Activated T-cell treated with anti-CD3 and anti-CD28 coated beads, Interleukin-2, amount 50 U/mL, for 1 hour (primary cell): ENCODE measurements at places on chromosomes 13 and 19.

DNA sequence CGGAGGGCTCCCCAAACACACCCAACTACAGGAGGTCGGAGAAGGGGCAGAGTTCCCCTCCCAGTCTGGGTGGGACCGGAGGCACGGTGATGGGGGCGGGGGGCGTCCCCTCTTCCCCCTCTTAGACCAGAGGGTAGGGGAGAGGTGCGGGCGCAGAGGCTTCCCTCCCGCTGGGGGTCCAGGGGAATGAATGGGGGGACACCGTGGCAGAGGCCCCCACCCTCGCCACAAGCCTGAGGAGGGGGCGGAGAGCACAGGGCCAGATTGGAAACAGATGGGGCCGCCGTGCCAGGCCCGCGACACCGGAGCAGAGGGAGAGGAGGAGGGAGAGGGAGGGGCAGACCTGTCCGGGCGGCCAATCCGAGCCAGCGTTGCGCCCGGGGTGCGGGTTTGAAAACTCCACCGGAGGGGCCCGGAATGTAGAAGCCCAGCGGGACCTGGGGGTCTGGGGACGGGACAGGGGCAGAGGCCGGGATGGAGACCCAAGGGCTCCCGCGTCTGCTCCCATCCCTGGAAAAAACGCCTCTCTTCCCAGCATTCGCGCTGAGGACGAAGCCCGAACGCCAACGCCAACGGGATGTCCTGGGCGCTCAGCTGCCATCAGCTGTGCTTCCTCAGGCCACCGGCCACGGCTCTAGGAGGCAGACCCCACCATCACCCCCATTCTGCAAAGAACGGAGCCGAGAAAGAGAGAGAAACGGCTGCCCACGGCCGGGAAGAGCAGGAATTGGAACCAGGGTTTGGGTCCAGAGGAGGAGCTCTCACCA is 46.8 kb downstream of the PTPRS start:
- no peak for DNase-seq

DNA sequence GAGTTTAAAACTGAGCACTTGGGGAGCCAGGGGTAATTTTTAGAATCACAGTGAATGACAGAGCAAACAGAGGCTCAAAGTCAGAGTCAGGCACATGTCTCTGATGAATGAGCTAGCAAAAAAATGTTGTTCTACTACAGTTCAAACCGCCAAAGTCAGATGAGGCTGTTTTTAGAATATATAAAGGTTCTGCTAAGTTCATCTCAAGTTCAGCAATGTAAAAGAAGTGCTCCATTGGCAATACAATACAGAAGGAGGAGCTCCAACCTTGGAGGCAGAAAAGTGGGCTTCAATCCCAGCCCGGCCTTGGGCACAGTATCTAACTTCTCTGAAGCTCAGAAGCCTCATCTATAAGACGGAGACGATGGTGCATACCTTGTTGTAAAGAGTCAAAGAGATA is 70.1 kb upstream of the IPO5 start:
- DNase-seq = no peak

DNA sequence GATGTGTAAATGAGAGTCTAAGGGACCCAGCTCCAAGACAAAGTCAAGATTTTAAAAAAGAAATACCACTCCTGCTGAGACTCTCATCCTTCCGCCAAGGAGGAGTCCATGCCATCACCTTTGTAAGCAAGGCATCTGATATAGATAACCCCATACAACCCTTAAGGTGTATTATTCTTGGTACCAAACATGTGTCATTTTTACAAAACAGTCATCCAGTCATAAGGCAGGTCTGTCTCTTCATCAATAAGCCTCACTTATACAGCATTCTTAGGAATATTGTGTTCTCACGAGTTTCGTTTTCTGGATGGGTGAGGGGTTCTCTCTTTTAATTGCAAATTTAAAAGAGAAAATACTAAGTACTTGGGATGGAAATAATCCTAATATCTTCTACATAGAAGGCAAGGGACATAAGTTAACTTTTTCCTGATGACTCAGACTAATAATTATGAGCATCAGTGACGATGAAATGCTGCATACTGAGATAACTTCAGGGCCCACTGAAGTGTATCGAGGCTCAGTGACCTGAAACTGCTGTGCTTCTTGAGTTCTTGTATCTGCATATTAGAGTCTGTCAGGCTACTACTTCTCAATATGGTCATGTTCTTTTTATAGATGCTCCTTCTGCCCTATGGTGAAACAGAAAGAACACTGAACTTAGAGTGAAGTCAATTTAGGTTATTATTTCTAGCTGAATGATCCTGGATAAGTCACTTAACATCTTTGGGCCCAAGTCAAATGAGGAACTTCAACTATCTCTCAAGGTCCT is 166.6 kb downstream of the KLF12 start:
- no peak for DNase-seq

GRCh38 chr19:4409123-4409933 is 6.9 kb downstream of the CHAF1A start:
- DNase-seq = no peak

GRCh38 chr19:6803036-6803404 is 30.5 kb downstream of the VAV1 start:
- DNase-seq = no peak

DNA sequence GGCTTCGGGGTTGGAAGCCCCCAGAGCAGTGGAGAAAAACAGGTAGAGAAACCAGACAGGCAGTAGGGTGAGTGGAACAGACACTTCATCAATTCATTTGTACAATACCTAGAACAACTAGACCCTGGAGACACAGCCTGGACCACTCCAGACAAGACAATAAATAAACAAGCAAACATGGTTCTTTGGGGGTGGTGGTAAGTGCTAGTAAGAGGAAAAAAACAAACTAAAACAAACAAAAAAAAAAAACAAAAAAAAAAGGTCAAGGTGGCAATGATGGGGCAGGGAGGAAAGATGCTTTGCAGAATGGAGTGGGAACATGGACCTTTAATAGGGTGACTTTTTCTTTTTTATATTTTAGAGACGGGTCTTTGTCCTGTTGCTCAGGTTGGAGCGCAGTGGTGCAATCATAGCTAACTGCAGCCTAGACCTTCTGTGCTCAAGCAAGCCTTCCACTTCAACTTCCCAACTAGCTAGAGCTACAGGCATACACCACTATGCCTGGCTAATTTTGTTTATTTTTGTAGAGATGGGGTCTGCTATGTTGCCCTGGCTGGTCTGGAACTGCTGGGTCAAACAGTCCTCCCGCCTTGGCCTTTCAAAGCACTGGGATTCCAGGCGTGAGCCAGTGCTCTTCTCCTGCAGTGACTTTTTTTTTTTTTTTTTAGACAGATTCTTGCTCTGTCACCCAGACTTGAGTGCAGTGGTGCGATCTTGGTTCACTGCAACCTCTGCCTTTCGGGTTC is 3.1 kb downstream of the JUNB start:
- DNase-seq = peak; percentile 47

DNA sequence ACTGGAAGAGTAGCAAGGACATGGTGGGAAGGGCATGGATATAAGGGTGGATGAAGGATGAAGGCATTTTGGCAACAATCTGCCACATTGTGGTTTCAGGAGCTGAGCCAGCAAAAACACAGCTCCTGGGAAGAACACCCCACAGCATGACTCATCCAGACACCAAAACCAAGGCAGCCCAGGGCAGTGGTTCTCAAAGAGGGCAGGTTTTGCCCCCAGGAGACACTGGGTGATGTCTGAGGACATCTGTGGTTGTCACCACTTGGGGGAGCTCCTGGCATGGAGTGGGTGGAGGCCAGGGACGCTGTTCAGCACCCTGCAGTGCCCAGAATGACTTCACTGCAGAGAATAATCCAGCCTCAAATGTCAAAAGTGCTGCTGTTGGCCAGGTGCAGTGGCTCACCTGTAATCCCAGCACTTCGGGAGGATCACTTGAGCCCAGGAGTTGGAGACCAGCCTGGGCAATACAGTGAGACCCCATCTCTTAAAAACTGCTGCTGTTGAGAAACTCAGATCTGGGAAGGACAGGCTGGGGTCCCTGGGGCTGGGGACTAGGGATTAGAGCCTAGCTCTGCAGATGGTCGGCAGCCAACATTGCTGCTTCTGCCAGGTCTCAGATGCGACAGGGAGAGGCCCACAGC is 16.1 kb downstream of the ZFR2 start:
- DNase-seq = peak; percentile 42

DNA sequence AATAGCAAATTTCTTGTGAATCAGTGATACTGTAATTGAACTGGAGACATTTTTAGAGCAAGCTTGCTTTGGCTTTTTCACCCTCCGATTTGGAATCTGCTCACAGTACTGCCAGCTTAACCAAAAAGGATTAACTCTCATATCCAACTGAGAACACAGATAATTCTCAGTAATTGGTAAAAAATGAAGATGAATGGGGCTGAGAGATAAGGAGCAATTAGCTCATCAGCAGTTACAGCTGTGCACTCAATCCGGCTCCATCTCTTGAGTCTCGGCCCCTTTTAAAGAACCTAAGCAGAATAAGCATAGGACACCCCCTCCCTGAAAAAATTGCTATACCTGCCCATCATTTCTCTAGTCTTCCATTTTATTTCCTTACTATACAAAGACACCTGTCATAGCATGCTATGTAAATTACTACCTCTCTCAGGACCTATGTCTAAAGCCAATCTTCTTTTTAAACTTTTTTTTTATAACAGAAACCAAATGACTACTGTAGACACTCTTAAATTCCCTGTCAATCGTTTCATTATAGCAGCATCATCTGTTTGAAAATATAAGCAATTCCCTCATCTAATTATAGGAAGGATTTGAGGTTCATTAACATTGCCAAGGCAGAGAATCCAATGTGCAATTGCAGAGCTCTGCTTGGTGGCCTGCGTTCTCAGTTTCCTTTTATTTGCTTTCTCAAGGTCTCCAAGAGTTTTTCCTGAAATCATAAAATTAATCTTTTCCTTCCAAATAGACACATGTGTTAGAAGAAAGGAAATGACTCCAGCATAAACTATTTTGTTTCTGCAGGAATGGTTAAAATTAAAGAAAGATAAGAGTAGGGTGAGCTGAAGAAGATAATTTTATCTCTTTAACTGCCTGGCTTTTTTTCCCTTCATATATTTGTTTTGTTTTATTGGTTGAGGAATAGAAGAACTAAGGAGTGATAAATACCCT is 242.1 kb downstream of the DACH1 start:
- DNase-seq = no peak

DNA sequence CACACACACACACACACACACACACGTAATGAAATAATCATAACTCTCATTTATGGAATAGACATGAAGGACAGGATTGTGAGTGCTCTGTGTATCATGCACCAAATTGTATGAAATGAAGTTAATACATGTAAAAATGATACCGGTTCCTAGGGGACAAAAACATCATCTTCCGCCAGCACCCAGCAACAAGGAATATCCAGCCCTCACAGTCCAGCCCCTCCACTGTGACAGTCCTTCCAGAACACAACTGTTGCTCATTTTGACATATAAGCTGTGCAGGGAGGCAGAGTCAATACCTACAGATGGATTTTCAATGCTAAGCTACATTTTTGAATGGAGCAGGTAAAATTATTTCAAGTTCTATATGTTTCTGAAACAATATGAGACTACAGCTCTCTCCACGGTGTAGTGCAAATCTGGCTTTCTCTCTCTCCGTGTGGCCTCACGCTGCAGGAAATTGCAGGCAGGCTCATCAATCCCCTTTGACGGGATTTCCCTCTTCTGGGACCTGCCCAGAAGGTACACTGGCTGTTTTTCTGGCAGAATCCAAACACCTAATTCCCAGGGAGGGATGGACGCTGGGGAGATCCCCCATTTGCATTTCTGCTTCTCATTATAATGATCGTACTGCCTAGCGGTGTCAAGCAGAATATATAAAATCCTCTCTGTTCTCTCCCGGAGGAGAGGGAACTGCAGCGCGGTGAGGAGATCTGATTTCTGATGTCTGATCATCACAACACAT is 494.0 kb downstream of the LIG4 start:
- DNase-seq = no peak

GRCh38 chr13:29801737-29802305 is 48.6 kb downstream of the UBL3 start:
- no peak for DNase-seq

DNA sequence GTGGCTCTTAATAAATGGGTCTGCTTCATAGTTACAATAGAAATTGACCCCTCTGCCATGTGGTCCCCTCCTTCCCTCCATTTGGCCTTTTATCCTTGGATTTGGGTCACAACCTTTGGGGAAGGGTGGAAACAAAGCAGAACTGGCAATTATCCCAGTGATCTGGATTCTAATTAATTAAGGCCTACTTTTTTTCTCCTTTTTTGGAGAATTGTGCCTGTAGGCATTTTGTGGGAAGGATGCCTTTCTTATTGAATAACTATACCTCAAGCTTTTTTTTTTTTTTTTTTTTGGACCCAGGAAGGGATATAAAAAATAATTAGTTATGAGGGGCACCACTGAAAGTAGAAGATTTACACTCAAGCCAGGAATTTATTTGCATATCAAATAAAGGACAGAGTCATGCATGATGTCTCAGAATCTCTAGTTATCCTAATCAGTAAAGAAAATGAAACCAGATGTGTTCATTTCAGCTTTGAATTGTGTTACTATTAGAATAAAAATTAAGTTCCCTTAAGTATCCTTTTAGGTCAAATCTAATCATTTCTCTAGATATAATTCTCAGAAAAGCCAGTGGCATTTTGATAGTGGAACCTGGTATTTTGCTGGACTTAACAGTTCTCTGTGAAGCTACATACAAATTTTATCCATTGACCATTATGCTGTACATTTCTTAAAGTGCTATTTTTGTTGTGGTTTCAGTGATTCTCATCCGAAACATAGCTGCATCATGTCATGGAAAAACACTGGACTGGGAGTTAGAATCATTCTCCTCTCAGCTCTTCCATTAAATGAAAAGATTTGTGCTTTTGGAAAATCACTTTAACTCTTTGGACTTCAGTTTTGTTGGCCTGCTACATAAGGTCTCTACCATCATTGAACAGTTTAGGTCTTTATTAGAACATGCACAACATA is 129.3 kb downstream of the KCNRG start:
- DNase-seq = no peak

GRCh38 chr13:24129914-24130774 is 30.4 kb upstream of the SPATA13 start:
- DNase-seq = no peak

DNA sequence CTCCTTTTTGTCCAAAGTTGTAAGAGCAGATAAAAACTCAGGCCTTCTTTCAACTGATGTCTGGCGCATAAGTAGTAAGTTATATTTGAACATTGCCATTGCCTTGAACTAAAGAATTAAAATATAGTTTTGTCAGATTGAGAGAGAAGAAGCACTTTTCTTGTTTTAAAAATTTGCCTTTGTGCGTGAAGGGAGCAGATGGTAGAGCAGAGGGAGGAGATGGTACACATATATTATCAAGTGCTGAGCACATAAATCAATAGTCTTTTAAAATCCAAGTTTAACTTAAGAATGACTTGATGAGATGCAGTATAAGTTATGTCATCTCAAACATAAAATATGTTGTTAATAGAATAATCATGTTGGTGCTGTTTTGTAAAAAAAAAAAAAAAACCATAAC is 504.6 kb upstream of the KLHL1 start:
- no peak for DNase-seq

GRCh38 chr13:76330761-76331160 is 555.4 kb downstream of the KCTD12 start:
- no peak for DNase-seq
